Activated T-helper 2 cell treated with anti-CD3 and anti-CD28 coated beads, Interferon-gamma antibody, Interleukin-2, Interleukin-4, amounts not matched to agents 10 μg/mL and 5 μg/mL and 100 μg/mL, durations not matched to agents 14 hours and 24 hours and 36 hours (primary cell): ENCODE measurements at places on chromosomes 6 and 20. TPM values are rescaled to one million over a fixed set of nuclear protein-coding genes. Genes with fewer than 3 reads are reported as not detected.
A peak's percentile ranks its signal among the peaks of the same experiment; 100 is the strongest.

- H3K4me1 ChIP-seq = peaks cover 61% of the 10 kb centered on the region
- H3K36me3 ChIP-seq = peaks cover 65% of the 10 kb centered on the region
- H3K4me3 ChIP-seq = peak overlapping the region; percentile 96
- no peaks in the 10 kb centered on the region for H3K27me3 ChIP-seq
These were observed 644 bp downstream of the OARD1 start for GRCh38 chr6:41071501-41071922.

PRRT1 gene
- total RNA-seq = 0.27 TPM in 1 of 2 replicates, not detected in the other

DNA sequence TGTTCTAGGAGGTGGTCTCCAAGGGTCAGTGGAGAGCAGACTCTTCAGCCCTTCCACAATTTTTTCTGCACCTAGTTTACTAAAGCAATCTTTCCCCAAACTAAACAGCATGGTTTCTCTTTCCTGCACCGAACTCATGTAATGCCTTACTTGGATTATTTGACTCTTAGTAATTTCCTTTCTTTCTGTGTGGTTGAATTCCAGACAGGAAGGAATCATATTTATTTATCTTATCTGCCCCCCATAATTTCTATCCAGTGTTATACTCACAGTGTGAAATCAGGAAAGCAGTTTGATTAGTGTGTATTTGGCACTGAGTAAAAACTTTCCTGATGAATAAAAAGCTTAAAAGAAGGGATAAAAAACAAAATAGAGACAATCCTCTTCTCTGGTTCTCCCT, 140.3 kb upstream of the STMND1 start:
- H3K4me3 ChIP-seq = no peak overlapping the region
- H3K4me1 ChIP-seq = peaks cover 22% of the 10 kb centered on the region
- H3K27ac ChIP-seq = no peak overlapping the region
- no peaks in the 10 kb centered on the region for H3K36me3 ChIP-seq

CD109 gene
- 24.4 and 26.1 TPM in 2 replicates for total RNA-seq

- H3K27ac ChIP-seq = no peak overlapping the region
- H3K4me3 ChIP-seq = no peak overlapping the region
- no peaks in the 10 kb centered on the region for H3K4me1 ChIP-seq
- no peaks in the 10 kb centered on the region for H3K36me3 ChIP-seq
- no peak for DNase-seq
These were observed 108.8 kb downstream of the FAM120B start for GRCh38 chr6:170415318-170415717.

NANP gene
- 7.9 and 9.1 TPM in 2 replicates for total RNA-seq

MUC22 gene
- not detected in 2 replicates for total RNA-seq

SNX9 gene
- 55.3 and 55.6 TPM in 2 replicates for total RNA-seq

OOEP gene
- 0.46 TPM in 1 of 2 replicates, not detected in the other for total RNA-seq
